CD4-positive, alpha-beta memory T cell (primary cell): ENCODE measurements at places on chromosomes 12 and 14. TPM values are rescaled to one million over a fixed set of nuclear protein-coding genes. Genes with fewer than 3 reads are reported as not detected.
A peak's percentile ranks its signal among the peaks of the same experiment; 100 is the strongest.

TNFRSF1A gene
- total RNA-seq, result 86.7 TPM

DNA sequence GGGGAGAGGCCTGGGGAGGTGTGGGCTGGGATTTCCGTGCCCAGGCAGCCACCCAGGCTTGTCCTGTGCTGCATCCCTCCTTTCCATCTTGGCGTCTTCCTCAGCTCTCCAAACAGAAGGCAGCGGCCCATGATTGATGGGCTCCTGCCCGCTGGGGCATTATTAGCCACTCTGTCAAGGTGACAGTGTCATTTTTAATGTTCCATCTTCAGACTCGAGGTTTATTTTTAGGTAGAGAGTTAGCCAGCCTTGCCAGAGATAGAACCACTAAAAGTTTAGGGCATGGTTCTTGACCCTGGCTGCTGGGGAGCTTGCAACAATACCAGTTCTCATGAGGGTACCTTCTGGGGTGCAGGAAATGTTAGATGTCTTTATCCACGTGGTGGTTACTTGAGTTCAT lies 90.1 kb downstream of the AACS start:
- DNase-seq, result no peak
- no peaks in the 10 kb centered on the region for H3K36me3 ChIP-seq
- H3K27me3 ChIP-seq, result no peaks in the 10 kb centered on the region
- no peaks in the 10 kb centered on the region for H3K4me1 ChIP-seq
- H3K27ac ChIP-seq, result no peak overlapping the region

DNA sequence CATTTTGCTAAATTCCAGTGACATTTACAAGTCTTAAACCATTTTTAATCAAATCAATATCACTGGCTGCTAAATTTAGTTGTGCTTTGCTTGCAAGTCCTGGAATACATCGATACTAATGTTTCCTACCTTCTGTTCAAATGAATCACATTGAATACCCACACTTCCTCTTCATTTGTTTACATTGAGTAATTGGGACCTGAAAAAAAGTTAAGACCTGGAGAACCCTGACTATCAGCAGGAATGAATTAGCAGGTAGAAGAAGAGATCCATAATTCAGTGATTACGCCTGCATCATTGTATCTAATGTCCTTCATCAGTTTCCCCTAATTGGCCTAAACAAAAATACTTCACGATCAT lies 369.3 kb downstream of the ETNK1 start:
- H3K27me3 ChIP-seq, result no peaks in the 10 kb centered on the region
- H3K36me3 ChIP-seq, result no peaks in the 10 kb centered on the region
- H3K4me1 ChIP-seq, result no peaks in the 10 kb centered on the region
- no peak for DNase-seq

CCDC198 gene
- total RNA-seq, result not detected

- H3K36me3 ChIP-seq, result no peaks in the 10 kb centered on the region
- no peaks in the 10 kb centered on the region for H3K27me3 ChIP-seq
- peak; percentile 41 for DNase-seq
- H3K27ac ChIP-seq, result no peak overlapping the region
- no peaks in the 10 kb centered on the region for H3K4me1 ChIP-seq
These were observed 54.9 kb upstream of the OVCH1 start for GRCh38 chr12:29552324-29552927.

DNA sequence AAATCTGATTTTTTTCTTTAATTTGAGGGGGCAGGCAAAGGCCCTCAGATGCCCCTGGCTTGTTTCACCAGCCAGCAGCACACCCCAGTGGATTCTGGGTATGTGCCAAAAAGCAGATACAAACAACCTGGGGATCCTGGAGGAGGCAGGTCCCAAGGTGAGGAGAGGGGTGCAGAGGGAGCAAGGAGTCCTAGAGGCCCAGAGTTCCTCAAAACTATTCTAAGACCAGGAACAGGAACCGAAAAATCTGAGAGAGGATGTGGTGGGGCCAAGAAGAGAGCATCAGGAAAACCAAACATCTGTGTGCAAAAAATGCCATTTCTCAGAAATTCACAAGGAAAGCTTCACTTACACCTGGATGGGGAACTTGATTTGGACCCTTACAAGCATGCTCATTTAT lies 8.2 kb downstream of the KCNA5 start:
- H3K4me3 ChIP-seq, result no peak overlapping the region
- no peaks in the 10 kb centered on the region for H3K36me3 ChIP-seq
- no peak for DNase-seq
- no peak overlapping the region for H3K27ac ChIP-seq
- no peaks in the 10 kb centered on the region for H3K27me3 ChIP-seq

BCAT1 gene
- total RNA-seq, result 2.5 TPM

PIK3C2G gene
- not detected for total RNA-seq

DTX1 gene
- 7.5 TPM for total RNA-seq

- no peak overlapping the region for H3K27ac ChIP-seq
- H3K4me3 ChIP-seq, result no peak overlapping the region
- peaks cover 71% of the 10 kb centered on the region for H3K4me1 ChIP-seq
- DNase-seq, result no peak
- peaks cover 22% of the 10 kb centered on the region for H3K27me3 ChIP-seq
- peaks cover 28% of the 10 kb centered on the region for H3K36me3 ChIP-seq
These were observed 5.7 kb downstream of the SHMT2 start for GRCh38 chr12:57235017-57235727.

- H3K4me1 ChIP-seq, result no peaks in the 10 kb centered on the region
- H3K36me3 ChIP-seq, result no peaks in the 10 kb centered on the region
- H3K27ac ChIP-seq, result no peak overlapping the region
- DNase-seq, result no peak
- no peak overlapping the region for H3K4me3 ChIP-seq
- H3K27me3 ChIP-seq, result peaks cover 4% of the 10 kb centered on the region
These were observed 5.4 kb upstream of the KRT76 start for GRCh38 chr12:52782502-52782901.
